Astrocyte of the hippocampus (primary cell): ENCODE measurements at places on chromosomes 3 and 15.

- peak; percentile 7 for DNase-seq
Observed at GRCh38 chr15:53808058-53808706, 48.7 kb upstream of the WDR72 start.

GRCh38 chr3:121648219-121648958 is 12.3 kb downstream of the HCLS1 start:
- peak; percentile 17 for DNase-seq

GRCh38 chr3:27317096-27317495 is 52.1 kb downstream of the NEK10 start:
- DNase-seq: no peak

DNA sequence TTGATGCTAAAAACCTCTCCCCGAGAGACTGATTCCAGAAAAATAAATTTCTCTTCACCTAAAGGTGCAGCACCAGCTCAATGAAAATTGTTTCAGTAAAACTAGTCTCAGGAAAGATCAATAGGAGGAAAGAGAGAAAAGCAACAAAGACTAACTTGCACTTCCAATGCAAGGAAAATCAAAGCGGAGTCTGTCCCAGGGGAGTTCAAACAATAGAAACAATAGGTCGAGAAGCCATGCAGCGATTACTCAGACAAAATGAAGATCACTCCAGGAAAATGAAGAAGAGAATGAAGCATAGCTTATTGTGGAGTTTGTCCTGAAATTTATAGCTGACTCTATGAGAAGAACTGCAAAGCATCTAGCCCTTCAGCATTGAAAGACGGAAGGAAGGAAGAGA is 105.1 kb upstream of the FRMD4B start:
- no peak for DNase-seq

DNA sequence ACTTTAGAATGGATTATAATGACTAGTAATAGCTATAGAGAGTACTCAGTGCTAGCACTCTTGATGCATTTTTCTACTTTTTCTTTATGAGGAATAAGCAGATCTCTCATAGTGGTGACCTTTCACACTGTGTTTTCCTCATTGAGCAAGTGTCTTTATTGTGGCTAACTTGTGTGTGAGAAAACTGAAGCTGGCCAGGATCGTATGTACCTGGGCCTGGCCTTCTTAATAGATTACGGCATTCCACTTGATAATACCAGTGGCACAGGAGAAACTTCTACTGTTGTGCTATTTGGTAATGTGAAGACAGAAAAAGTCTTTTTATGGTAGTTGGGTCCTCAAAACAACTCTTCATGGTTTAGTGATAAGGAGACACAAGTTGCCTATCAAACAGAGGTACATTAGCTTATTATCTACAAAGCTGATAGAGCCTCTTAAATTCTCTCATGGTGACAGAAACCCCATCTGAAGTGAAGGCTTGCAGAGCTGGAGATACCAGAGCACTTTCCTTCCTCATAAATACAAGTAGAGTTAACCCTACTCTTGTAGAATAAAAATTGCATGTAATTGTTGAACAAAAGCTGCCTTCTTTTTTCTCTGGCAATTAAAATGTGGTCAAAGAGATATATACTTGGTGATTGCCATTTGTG is 64.6 kb downstream of the LYSMD4 start:
- no peak for DNase-seq

DNA sequence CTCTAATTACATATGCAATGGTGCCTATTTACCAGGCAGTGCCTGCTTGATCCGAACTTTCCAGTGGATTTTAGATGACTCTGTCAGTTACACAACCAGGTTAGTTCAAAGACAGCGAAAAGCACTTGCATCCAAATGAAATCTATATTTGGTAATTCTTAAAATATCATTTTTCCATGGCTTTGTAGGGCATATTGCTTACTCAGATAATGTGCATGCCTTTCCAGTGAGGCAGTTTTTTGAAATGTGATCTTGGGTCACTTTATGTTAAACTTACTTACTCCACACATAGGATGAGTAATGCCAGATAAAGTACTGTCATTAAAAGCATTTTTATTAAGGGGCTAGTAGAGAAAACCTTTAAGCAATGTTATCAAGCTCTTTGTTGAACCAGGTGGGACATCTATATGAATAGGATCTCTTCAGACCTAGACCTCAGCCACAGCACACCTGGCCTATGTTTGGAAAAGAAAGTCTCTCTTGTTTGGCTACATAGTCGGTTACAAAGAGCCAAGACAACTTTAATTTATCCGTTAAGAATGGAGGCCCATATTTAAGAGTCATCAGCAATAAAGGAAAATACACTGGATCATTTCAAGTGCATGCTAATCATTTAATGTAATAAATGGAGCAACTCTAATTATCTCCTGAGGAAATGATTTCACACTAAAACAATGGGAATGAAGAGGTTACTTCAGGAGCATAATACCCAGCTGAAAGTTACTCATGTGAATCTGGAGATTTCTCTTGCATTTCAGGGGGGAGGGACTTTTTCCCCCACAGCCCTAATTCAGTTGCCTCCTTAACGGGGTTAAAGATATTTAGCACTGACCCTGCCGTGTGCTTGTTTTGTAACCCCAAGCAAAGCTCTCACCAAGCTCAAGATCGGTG is 56.3 kb upstream of the TMCO5A start:
- DNase-seq: peak; percentile 47

DNA sequence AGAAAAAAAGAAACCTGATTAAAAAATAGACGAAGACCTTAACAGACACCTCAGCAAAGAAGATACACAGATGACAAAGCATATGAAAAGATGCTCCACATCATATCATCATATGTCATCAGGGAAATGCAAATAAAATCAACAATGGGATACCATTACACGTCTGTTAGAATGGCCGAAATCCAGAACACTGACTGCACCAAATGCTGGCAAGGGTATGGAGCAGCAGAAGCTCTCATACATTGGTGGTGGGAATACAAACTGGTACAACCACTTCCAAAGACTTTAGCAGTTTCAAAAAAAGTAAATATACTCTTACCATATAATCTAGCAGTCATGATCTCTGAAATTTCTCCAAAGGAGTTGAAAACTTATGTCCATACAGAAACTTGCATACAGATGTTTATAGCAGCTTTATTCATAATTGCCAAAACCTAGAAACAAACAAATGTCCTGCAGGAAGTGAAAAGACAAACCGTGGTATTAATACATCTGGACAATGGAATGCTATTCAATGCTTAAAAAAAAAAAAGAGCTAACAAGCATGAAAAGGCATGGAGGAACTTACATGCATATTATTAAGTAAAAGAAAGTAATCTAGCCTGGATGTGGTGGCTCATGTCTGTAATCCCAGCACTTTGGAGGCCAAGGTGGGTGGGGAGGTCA is 107.4 kb downstream of the HES1 start:
- DNase-seq: no peak

DNA sequence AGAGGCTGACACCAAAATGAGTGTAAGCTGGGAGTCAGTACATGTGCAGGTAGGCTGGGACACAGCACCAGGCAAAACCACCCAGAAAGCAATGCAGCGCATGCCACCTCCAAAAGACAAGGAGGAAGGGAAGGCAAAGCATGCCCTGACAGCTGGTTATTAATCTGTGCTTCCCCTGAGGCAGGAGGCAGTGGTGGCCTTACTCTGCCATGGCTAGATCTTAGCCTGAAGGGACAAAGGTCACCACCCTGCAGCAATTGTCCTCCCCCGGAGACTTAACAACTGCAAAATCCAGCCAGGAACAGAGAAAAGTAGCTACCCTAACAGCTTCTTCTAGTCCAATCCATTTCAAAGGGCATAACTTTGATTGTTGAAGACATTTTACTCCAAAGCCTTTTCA is 73.7 kb downstream of the PLD1 start:
- no peak for DNase-seq

DNA sequence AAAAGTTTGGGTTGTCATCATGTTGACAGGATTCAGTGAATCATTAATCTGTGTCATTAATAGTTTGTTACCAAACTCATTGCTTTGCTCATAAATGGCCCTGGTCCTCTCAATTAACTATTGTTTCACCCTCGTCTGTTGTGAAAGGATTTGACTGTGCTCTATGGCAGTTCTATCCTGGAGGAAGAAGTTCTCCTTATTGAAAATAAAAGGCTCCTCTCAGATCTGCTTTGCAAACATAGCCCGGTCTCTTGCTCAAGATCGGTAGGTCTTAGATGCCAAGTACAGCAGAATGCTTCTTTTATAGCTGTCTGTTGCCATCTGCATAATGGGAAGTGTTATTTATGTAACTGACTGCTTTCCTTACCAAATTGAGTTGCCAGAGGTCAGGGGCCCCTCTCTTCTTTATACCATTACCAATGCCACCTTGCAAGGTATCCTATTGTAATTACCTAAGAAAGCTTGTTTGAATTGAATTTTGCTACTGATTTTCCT is 146.5 kb downstream of the EBLN2 start:
- DNase-seq: no peak

DNA sequence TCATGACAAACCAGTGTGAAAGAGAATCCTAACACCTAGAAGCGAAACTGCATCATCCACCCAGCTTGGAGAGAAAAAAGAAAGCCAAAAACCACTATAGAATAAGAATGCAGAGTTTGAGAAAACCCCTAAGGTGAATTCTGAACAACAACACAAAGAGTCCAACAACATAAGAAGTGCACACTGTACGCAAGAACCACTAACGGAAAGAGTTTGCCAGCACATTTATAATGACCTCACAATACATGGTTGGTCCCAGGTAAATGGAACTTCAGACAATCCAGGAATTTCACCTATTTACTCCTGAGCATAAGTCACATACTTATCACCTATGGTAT is 128.3 kb upstream of the BHLHE40 start:
- DNase-seq: no peak

DNA sequence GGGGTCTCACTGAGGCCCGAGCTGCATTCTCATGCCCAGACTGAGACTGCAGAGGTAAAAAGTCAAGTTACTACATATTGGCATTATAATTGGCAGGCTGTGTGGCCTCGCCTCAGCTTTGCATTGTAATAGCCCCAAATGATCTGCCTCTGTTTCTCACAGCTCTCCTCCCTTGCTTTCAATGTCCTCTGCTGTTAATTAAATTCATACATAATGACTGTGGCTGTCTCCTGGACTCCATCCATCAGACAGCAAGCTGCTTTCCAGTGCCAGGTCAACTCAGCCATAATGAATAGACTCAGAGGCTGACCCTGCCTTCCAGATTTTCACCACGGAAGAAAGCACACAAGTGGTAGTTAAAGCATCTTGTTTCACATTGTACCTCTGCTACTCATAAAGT is 7.6 kb upstream of the RTP4 start:
- peak; percentile 85 for DNase-seq
